SK-MEL-5 (cell line): ENCODE measurements at places on chromosomes 1 and 21.
A peak's percentile ranks its signal among the peaks of the same experiment; 100 is the strongest.

GRCh38 chr1:110584045-110584444, 22.1 kb downstream of the KCNA2 start:
- no peak for DNase-seq

DNA sequence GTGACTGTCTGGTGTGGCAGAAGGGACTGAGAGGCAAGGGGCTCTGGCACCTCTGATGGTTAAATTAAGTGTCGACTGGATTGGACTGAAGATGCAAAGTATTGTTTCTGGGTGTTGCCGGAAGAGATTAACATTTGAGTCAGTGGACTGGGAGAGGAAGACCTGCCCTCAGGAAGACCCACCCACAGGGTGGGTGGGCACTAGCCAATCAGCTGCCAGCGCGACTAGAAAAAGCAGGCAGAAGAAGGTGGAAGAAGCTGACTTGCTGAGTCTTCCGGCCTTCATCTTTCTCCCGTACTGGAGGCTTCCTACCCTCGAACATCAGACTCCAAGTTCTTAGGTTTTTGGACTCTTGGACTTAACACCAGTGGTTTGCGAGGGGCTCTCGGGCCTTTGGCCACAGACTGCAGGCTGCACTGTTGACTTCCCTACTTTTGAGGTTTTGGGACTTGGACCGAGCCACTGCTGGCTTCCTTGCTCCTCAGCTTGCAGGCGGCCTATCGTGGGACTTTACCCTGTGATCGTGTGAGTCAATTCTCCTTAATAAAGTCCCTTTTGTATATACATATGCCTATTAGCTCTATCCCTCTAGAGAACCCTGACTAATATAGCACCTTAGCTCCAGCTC, 79.6 kb downstream of the KAZN start:
- DNase-seq, result no peak

DNA sequence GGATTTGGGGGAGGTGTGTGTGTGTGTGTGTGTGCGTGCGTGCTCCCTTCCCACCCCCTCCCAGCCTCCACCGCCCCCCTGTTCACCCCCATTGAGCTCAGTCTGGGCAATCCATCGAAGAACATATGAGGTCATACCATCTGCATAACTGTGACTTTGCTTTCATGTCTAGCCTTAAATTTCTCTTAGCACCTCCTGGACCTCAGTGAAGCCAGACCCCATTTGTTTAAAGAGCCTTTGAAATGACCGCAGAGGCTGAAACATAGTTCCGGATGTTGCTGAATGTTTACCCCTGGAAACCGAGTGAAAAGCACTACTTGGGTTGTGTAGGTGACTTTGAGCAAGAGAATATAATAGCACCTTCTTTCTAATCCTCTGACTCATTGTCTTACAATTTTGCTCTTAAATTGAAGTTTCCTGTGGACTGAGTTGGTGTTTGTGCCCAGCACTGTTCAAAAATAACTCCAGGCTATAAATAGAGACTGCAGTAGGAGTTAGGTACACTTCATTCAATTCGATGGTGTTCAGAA, 75.4 kb downstream of the UBE4B start:
- peak; percentile 37 for DNase-seq

GRCh38 chr1:30042438-30043147, 680.8 kb downstream of the MATN1 start:
- DNase-seq, result no peak

GRCh38 chr1:71967670-71968069, 314.7 kb downstream of the NEGR1 start:
- no peak for DNase-seq

- DNase-seq, result no peak
These were observed 5.3 kb upstream of the CCDC27 start for GRCh38 chr1:3746830-3747521.

GRCh38 chr1:113392541-113393128, 2.3 kb downstream of the MAGI3 start:
- no peak for DNase-seq

DNA sequence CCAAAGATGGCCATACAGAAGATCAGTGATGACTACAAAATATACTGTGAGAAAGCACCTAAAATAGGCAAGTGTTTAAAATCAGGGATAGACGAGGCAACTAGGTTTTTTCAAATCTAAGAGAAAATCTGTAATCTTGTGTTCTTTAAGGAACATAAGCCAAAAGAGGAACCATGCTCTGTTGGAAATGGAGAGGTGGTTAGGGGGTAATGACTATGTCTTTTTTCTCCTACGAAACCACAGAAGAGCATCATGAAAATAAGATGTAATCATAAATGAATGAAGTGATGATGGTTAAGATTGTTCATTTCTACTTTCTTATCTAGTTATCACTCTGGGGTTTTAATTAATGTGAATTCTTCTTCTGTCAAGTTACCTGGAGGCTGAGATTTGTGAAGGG, 43.1 kb downstream of the RGSL1 start:
- DNase-seq, result no peak

GRCh38 chr1:83024251-83024767, 974.6 kb downstream of the TTLL7 start:
- no peak for DNase-seq

DNA sequence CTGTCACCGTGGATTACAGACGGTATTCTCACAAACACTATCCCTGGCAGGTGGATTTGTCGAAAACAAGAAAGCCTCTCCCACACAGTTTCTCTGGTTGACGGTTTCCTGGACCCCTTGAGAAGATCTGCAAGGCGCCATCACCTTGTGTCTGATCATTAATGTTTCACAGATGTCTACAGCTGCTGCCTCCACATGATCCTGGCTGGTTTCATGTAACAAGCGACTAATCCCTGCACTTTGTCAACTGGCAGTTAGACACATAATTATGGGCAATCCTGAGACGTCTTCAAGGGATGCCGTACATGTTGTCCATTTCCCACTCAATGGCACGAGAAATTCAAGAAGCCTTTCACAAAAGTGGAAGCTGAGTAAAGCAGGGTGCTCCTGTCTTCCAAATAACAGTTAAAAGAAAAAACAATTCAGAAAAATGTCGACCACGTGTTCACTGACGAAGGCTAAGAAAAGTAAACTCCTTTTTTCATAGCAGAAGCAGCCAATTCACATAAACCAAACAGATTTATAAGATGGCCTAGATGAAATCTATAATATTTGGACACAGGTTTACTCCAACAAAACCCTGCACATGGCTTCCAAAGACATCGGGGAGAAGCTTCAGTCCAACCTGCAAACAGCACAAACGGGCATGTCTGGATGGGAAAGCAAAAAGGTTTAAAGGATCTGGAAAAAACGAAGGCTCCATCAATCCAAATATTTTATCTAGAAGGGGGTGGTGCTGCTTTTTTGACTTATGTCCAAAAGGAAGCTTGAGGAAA, 52.2 kb downstream of the CAPZB start:
- no peak for DNase-seq

DNA sequence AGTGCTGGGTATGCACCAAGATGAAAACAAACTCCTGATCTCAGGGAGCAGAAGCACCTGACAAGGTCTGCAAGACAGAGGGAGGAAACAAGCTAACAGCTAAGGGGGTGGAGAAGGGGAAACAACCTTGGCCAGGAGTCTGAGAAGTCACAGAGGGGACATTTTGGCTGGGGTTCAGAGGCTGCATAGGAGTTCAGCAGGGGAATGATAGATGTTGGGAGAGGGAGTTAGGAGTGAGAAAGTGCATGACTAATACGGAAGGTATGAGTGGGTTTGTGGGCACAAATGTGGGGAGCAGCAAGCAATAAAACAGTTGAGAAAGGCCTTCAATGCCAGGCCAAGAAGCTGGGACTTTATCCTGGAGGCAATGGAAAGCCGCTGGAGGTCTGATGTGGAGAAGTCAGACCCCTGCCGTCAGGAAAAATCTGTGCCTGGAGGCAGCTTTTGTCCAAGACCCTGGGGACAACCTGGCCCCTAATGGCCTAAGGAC, 16.4 kb downstream of the EPHA2 start:
- no peak for DNase-seq

DNA sequence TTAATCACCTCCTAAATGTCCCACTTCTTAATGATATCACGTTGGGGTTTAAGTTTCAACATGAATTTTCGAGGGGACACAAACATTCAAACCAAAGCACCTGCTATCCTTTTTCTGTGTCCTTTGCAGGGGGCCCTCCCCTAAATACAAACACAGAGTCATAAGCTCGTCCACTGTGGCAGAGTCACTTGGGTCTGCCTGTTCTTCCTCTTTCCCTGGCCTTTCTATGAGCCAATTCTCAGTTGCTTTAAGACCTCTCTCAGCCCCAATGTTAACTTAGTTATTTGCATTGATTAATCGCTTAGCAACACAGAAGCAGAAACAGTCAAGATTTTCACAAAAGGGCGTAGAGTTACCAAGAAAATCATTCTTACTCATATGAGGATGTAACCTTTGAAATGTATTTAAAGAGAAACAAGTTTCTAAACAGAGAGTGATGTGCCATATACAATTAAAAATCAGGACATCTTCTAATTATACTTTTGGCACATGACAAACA, 14.9 kb downstream of the APCS start:
- DNase-seq, result no peak

DNA sequence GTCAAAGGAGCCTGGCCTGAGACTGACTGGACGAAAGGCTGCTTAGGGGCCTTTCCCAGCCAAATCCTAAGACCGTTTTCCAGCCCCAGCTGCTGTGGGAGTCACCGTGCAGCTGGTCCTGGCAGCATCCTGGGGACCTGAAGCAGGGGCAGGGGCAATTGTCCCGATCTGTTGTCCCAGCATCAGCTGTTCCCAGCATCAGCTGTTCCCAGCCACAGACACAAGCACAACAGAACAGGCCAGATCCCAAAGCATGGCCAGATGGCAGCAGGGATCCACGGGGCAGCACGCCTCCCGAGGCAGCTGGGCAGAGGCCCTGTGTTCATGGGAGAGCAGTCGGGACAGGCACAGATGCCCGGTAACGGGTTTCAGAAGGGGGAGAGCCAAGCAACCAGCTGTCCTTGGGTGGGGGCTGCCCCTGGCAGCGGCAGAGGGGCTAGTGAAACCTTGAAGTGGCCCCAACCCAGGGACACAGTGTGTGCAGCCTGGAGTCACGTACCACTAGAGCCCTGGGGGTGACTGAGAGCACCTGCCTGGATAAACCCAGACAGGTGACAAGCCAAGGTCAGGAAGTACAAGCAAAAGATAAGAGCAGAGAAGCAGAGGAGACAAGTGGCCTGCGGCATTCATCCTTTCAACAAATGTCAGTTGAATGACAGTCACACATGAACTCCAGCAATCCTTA, 13.3 kb downstream of the CELA2B start:
- no peak for DNase-seq

- no peak for DNase-seq
These were observed 74.3 kb upstream of the IFNAR2 start for GRCh38 chr21:33155422-33155821.

DNA sequence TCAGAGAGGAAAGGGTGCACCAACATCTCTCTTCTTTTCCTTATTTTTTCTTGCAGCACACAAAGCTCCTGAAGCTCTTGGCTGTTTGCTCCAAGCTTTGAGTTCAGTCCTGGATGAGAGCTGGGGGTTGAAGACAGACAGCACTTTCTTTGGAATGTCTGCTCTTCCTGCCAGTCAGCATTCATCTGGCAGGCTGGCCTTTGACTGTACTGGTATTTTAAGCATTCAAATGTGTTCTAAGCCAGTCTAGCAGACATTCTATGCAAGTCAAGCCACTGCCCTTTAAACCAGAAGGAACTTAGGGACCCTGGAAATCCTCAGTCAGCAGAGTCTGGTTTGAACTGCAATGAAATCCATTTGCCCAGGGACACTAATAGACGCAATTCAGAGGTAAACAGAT, 45.0 kb downstream of the XCL1 start:
- no peak for DNase-seq

DNA sequence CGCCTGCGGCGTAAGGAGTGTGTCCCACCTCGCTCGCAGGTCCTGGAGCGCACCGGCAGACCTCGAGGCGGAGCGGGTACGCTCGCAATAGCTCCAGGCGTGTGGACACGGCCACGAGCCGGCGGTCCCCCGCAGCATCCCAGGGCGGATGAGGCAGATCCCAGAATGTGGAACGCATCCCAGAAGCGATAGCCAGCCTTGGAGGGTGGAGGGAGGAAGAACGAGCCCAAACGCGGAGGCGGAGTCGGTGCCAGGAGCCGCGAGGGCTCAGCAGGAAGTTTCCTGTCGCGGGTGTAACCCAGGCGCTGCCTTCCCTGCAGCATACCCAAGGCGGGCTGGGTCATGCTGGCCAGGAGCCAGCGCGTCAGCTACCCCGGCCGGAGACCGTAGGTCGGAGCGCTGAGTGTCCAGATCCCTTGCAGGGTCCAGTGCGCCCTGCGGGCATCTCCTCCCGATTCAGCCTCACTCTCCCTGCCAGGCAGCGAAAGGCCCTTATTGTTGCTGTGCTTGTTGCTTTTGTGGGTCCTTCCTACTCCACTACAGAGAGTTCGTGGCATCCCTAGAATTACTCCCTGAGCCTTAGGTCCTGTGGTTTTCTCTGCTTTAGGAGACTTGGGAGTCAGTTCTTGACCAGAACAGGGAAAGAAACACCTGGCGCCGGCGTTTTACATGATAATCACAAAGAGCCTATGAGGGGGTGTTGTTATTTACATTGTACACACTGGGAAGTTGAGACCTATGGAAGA, 27.7 kb downstream of the STYXL2 start:
- DNase-seq, result no peak

DNA sequence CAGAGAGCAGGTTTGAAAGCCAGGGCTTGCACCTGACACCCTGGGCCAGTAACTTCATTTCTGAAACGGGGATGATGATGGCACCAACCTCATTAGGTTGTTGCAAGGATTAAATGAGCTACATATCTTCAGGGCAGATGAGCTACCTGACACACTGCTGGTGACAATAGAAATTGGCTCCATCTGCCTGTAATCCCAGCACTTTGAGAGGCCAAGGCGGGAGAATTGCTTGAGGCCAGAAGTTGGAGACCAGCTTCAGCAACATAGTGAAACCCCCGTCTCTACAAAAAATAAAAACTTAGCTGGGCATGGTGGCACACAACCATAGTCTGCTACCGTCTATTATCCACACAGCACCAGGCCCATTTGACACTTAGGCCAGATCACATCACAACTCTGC, 6.3 kb upstream of the TTC39A start:
- no peak for DNase-seq

DNA sequence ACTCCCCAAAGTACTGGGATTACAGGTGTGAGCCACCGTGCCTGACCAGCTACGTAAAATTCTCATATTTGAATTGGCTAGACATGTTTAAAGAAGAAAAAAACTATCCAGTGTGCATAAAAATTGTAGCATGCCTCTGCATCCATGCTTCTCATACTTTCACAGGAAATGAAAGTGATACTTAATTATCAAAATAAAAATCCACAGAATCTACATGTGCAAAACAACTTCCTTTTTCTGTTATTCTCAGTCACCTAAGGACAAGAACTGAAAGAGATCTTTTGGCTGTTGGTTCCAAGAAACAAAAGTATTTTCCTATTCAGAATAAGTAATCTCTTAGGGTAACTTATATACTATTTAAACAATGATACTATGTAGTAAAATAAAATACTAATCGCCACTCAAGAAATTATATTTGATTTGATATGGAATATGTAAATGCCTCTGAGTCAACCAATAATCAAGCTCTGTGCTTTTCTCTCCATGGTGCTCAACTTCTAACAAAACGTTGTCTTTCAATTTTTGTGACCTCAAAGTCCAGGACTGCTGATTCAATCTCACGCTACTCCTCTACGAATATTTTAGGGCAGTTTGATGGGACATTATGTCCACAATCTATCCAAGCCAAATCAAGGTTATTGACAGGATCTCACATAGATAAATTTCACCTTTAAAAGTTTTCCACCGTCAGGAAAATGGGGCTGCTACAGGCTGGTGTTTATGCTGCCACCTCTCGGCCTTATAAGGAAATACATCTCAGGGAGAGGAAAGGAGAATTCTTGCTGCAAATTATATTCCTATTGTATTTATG, 102.7 kb downstream of the ZNF281 start:
- DNase-seq, result peak; percentile 59

- DNase-seq, result peak; percentile 54
These were observed 56.8 kb upstream of the GNG12 start for GRCh38 chr1:67889953-67890567.
